ENCODE measurements at places on chromosomes 1 and 21.

DNA sequence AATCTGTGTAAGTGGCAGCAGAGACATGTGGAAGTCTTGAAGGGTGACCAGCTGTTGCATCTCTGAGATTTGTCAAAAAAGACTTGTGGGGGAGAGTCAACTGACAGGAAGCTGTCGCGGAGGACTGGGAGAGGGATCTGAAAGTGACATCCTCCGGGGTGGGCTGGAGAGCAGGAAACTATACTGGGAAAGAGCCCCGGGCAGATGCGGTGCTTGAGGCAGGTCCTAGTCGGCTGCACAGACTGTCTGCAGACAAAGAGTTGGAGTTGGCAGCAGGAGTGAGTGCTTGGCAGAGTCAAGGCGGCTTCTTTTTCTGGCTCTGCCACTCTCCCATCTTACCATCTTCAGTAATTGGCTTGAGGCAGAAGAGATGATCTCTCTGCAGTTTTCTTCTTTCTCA, 294.0 kb upstream of the C1orf87 start:
- no peak for DNase-seq

DNA sequence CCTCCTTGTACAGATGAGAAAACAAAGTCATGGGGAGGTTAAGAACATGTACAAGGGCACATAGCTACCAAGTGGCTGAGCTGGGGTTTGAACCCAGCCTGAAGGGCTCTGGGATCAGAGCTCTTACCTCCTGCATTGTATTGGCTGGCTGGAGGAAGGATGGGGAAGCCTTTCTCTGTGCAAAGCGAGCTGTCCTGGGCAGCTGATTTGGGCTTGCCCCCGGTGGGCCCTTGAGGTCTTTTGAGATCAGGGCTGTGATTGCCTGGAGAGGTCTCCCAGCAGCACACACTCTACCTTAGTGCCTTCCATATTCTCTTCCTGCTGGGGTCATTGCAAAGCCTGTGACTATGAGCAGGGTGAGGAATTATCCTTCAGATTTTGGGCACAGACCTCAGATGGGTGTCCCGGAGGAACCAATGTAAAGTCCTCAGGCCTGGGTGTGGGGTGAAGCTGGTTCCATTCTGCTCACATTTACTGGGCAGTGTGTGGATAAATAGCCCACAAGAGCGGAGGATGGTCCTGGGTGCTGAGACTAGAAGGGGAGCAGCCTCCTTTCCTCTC, 53.3 kb upstream of the EPS8L3 start:
- DNase-seq: no peak

- DNase-seq: no peak
These were observed 64.8 kb downstream of the TRIM33 start for GRCh38 chr1:114446198-114446597.

GRCh38 chr21:38488640-38489270, 9.5 kb downstream of the ERG start:
- no peak for DNase-seq

GRCh38 chr1:106755682-106756406, 300.6 kb upstream of the PRMT6 start:
- no peak for DNase-seq

DNA sequence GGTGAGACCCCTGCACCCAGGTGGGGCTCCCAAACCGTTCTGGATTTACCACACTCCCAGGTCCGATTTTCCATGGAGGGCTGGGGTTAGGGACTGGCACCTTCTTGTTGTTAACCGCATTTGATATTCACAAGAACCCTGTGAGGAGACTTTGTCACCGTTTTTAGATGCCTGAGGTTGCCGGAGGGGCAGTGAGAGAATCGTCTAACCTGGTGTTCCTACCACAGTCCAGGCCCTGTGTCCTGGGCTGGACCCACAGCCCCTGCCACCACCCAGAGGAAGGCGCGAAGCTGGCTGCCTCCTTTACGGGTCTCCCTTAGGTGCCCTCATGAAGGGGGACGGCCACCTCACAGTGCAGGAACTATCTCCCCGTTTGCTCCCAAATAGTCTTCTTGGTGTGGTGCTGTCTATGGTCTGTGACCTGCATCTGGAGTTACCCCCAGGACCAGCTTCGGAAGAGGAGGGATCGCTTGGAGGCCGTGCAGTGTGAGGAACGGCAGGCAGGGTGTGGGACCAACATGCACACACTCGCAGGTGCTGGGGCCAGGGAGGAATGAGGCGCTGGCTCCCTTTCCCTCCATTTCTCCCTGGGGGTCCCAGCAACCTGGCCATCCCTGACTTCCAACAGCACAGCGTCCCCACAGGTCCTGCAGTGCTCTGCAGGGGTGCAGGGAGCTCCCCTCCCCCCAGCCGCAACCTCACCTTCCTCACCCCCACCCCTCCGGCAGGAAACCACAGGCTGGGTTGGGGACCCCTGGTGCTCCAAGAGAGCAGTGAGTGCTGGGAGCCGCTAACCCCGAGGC, 7.0 kb downstream of the SIM2 start:
- no peak for DNase-seq

DNA sequence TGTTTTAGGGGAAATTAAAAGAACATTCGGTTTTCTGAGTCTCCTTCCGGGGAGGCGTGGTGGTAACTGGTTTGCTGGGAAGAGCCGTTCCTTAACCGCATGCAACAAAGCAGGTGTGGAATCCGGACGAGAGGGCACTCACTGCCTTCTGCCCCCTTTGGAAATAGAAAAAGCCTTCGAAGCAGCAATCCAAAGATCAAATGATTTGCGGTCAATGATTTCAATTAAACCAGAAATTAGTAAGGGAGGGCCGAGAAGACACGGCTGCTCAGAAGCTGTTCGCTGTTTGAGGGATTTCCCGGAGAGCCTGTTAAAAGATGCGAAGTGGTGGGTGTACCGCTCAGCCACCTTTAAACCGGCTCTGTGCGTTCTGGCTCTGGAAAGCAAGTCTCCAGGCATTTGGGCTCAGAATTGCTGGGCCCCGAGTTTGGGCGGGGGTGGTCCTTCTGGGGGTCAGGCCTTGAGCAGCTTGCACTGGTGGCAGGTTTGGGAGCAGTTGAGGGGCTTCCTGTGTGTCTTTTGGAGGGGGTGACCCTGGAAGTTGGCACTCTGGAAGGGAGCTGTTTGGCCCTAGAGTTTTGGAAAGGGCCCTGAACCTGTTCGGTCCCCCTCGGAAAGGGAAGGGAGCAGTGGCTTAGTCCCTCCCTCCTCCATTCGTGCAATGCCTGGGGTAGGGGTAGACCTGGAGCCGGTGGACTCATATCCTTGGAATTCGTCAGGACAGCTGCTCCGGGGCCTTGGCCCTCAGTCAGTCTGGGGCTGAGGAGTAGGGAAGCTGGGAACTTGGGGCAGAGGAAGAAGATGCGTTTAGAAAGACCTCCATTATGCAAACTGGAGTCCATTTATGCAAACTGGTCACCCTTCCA, 3.1 kb downstream of the SIM2 start:
- no peak for DNase-seq

- DNase-seq: no peak
These were observed 13.4 kb downstream of the LRRC41 start for GRCh38 chr1:46289976-46290375.

DNA sequence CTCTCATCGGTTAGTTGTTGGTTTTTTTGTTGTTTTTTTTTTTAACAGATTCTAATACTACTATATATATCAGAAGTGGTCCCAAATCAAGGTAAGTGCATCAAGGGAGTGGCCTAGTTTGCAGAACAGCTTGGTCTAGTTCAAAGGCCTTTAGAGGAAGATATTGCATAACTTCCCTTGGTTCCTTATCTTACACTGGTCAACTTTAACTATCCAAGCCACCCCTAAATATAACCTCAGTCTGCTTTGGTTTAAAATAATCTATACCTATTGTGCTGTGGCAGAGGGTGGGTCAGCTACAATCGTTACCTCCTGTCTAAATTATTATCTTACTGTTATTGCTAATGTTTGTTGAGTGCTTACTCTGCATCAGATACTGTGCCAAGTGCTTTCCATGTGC, 6.9 kb downstream of the S100A12 start:
- no peak for DNase-seq

DNA sequence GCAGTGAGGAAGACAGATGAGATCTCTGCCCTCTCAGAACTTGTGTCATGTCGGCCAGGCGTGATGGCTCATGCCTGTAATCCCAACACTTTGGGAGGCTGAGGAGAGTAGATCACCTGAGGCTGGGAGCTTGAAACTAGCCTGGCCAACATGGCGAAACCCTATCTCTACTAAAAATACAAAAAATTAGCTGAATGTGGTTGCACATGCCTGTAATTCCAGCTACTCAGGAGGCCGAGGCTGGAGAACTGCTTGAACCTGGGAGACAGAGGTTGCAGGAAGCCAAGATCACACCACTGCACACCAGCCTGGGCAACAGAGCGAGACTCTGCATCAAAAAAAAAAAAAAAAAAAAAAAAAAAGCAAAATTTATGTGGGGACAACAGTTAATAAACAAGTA, 40.9 kb upstream of the RALGPS2 start:
- no peak for DNase-seq

DNA sequence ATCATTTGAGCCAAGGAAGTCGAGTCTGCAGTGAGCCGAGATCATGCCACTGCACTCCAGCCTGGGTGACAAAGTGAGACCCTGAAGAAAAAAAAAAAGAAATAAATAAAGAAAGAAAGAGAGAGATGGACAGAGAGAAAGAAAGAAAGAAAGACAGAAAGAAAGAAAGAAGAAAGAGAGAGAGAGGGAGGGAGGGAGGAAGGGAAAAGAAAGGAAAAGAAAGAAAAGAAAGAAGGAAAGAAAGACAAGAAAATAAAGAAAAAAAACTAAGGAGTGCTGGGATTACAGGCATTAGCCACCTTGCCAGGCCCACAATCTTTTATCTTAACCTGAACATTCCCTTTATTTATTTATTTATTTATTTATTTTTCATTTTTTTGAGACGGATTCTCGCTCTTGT, 51.7 kb upstream of the SOD1 start:
- no peak for DNase-seq

DNA sequence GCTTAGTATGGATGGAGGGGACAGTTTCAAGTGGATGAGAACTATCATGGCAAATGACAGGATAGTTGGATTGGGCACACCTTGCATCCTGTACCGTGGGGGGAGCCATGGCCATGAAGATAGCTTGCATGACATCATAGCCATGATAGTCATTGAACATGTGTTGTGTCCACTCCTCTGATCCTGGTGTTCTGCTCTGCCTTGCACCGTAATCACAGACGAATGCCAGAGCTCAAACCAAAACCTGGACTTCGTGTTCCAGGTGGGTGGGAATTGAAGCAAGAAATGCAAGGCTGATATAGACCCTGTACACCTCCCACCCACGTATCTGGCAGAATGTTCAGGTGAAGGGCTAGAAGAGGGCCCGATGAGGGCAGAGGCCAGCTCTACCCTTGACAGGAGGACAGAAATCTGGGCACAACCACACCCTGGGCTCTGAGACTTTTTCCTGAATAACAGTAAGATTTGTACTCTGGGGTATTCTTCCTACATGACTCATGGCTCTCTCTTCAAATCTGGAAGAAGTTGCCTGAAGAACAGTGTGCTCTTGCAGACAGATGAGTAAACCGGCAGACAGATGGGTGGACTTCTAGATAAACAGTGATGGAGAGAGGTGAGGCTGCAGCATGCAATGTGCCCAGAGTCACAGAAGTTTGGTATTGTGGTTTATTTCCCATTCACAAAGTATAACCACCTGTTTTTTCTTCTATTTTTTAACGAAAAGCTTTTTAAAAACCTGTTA, 45.0 kb downstream of the KCNJ6 start:
- DNase-seq: no peak

GRCh38 chr1:150890033-150890416, 3.1 kb downstream of the CTXND2 start:
- no peak for DNase-seq
